Activated CD4-positive, alpha-beta T cell treated with anti-CD3 and anti-CD28 coated beads, Interleukin-2, amount 10 ng/mL, durations not matched to agents 24 days and 14 days (primary cell): ENCODE measurements at places on chromosomes 16 and 17.
A peak's percentile ranks its signal among the peaks of the same experiment; 100 is the strongest.

- DNase-seq = no peak
These were observed 239.5 kb downstream of the ABCC12 start for GRCh38 chr16:47916266-47916665.

DNA sequence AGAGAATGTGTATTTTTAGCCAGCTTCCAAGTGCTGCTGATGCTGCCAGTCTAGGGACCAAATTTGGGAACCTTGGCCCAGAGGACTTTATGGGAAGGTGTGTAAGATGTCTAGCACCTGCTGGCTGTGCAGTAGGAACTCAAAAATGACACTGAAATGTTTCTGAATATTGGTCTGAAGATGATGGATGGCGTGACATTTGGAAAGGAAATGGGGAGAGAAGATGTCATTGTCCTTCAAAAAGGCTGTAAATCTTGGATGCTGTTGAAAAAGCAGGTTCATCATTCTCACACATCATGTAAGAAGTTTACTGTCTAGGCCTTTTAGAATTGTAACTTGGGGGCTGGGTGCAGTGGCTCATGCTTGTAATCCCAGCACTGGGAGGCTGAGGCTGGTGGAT, 6.7 kb downstream of the EPN2 start:
- no peak for DNase-seq

- DNase-seq = no peak
These were observed 10.6 kb downstream of the ITGAD start for GRCh38 chr16:31403590-31404352.

GRCh38 chr16:77043076-77043475, 147.9 kb upstream of the MON1B start:
- DNase-seq = no peak

DNA sequence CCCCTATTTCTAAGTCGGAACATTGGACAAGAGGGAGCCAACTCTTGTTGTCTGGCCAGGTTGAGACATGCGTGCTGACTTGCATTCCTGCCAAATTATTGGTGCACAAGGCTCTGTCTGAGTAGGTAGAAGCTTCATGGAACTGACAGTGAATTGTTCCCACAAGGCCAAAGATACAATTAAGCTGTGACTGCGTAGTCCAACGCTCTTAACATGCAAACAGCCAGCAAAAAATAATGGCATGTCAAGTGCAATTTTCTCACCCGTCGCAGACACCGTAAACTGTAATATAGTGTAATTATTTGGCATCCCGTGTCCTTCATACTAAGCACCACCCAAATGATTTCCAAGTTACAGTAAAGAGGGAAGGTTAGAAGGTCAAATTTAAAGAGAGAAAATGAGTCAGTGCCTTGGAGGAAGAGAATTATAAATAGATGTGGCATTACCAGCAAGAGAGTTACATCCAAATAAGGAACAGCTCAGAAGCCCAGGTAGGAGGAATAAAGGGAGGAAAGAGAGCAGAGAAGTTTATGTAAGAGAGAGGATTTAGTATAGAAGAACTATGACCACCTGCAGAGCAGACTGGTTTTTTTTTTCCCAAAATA, 21.8 kb downstream of the CDH8 start:
- DNase-seq = no peak

GRCh38 chr16:30028438-30029076, 2.5 kb downstream of the TLCD3B start:
- peak; percentile 80 for DNase-seq

GRCh38 chr16:79066561-79066960, 534.0 kb downstream of the MAF start:
- DNase-seq = no peak

DNA sequence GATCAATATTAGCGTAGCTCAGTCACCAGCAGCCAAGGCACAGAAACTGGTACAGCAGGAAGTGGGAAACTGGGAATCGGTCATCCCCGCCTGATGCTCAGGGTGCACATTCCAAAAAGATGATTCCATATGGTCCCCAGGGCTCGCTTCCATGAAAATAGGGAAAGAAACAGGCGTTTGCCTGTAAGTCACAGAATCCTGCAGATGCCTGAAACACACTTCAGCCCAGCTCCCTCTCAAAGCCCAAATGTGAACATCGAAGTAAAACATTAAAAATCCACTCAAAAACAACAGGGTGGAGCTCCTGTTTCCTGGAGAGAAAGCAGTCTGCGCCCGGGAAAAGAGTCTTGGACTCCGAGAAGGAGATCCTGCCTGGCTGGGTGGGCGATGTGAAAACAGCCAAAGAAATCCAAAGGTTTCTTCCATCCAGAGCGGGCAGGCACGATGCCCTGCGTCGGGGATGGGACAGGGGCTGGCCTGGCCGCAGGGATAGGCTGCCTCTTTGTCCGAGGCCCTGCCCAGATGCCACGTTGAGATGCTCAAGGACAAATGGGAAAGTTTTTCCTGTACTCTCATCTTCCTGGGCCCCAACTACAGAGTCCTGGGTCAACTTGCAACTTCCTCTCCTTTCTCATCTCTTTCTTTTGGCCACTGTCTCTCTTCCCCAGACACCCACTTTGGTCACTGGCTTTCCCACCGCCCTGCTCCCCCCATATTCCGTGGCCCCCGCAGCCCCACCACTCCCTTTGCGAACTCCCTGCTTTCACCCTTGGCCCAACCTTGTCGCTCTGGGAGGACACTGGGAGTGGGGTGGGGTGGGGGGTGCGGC, 743 bp downstream of the WIPI1 start:
- DNase-seq = peak; percentile 65

- DNase-seq = no peak
These were observed 20.7 kb upstream of the SLC35B1 start for GRCh38 chr17:49728425-49728824.

DNA sequence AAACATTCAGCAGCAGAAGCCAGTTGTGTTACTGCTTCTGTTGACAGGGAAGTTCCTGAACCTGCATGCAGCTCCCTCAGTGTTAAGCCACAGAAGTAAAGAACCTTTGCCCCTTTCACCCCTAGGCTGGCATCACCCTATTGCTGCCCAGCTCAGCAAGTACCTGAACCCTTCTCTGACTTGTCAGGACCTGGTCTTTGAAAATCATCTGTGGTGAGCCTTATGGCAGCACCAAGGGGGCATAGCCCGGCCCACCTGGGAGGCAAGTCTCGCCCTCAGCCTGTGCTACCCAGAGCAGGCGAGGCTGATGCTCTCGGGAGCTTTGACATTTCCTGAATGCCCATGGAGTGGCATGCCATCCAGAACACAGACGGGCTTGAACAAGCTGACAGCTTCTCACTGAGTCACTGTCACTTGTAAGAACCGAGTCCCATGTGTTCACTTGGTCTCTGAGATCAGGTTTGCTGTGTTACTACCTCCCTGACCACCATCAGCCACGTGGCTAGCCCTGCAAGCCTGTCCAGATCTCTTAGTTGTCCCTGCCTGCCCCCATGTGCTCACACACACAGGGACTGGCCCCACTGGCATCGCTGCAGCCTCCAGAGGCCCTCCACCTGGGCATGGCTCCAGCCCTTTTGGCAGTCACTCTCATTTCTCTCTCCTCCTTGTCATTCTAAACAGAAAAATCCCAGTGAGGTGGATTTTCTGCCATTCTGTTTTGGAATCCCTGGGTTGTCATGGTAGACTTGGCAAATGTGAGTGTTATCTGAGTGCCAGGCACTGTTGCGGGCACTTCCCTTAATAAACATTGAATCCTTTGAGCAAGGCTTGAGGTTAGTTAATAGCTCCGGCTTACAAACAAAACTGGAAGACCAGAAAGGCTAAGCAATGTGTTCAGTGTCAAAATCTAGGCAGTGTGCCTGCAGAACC, 2.9 kb upstream of the CARMIL2 start:
- no peak for DNase-seq

- no peak for DNase-seq
These were observed 87.2 kb downstream of the MAP2K4 start for GRCh38 chr17:12107905-12108304.

GRCh38 chr16:35146723-35147458, 1687.5 kb downstream of the TP53TG3F start:
- DNase-seq = no peak

DNA sequence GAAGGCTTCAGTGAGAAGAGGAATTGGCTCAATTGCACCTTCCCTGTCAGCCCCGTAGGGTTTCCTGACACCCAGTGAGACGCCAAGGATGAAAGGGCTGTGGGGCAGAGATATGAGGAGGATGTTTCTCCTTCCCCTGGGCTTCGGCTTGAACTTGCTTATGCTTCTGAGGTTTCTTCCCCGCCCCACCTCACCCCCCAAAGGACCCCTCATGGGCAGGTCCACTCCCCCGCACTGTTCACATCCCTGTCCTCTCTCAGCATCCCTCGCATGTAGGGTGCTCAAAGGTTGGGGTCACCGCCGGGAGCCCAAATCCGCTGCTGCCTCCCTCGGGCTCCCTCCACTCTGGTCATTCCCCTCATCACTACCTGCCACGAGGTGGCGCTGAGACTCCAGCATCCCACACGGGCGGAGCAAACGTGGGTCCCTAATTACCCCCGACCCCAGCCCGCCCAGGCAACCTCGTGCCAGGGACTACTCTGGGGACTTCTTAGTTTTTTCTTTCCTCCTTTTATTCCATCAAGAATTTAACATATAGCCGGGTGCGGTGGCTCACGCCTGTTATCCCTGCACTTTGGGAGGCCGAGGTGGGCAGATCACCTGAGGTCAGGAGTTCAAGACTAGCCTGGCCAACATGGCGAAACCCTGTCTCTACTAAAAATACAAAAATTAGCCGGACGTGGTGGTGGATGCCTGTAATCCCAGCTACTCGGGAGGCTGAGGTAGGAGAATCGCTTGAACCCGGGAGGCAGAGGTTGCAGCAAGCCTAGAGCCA, 3.3 kb upstream of the TRARG1 start:
- DNase-seq = peak; percentile 93

GRCh38 chr16:26195225-26195624, 503.5 kb downstream of the HS3ST4 start:
- DNase-seq = no peak

- no peak for DNase-seq
These were observed 37.2 kb upstream of the NUFIP2 start for GRCh38 chr17:29331075-29331707.

DNA sequence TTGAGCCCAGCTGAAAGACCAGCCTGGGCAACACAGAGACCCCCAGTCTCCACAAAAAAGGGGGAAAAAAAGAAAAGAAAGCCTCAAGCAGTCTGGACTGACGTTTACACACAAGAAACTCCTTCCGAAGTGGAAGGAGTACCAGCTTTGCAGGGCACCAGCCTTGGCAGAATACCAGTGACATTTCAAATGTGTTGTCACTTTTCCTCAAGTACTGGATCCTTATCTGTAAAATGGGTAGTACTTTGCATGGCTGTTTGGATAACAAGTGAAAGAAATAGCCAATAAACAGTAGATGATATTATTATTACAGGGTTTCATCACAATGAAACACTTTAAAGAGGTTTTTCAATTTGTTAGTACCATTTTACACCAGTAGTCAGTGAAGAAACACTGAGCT, 14.2 kb downstream of the YWHAE start:
- no peak for DNase-seq

GRCh38 chr17:32258383-32259140, 7.1 kb upstream of the RHBDL3 start:
- DNase-seq = no peak

DNA sequence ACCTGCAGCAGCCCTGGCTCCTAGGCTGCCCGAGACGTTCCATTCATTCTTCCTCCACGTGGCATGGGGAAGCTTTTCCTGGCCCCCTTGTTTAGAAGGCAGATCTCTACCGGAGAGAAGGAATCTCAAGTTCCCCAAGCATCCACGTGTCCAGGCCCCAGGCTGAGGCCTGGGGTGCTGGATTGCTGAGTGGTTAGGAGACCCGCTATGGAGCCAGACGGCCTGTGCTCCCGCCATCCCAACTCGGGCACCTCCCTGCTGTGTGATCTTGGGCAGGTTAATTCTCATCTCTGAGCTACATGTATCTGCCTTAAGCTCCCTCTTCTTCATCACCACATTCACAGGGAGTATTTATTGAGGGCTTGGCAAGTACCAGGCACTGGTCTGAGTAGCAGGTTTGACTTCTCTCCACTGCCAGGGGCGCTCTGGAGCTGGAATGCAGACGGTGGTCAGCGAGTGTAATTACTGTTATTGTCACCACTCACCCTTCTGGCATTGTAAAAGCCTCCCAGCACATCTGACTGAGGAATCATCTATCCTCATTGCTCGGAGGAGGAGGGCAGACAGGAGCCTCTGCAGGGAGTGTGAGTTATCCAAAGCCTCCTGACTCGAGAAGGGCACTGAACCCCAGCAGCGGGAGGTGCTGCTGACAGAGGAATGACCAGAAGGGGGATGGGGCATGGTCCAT, 1.1 kb upstream of the ADGRG1 start:
- no peak for DNase-seq

DNA sequence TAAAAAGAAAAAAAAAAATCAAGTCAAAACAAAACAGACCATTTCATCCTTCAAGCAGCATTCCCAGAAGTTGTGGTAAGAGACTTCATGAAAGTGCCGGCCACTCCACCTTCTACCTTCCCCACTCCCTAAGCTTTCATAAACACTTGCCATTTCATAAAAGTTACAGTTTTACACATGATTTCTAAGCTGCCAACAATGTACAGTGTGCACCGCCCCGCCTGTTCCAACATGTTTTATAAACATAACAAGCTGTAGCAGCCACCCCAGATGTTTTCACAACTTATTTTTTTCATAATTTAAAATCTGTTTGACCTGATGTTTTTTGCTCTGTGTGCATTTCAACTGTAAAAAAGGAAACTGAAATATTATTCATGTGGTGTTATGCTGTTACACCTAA, 608.1 kb downstream of the TOX3 start:
- DNase-seq = no peak

GRCh38 chr16:89401641-89402445, 88.5 kb downstream of the ANKRD11 start:
- no peak for DNase-seq

- DNase-seq = no peak
These were observed 23.9 kb downstream of the NLRC3 start for GRCh38 chr16:3553138-3553923.

DNA sequence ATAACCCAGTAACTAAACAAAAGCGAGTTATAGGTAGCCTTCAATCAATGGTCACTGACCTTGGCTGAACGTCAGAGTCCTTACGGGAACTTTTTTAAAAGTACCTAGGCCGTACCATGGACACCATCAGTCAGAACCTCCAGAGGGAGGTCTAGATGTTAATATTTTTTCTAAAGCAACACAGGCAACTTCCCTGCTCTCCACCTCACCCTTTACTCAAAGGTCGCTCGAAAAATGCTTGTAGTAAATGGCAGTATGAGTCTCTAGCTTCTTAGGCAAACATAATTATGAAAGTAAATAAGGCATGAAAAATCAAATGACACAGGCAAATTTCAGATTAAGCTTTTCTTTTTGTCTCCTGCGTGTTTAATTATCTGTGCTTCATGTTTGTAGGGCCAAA, 82.1 kb downstream of the SLC39A11 start:
- DNase-seq = no peak
